Stimulated activated CD8-positive, alpha-beta memory T cell treated with anti-CD3 and anti-CD28 coated beads, Interleukin-7, amount 100 ng/mL, for 1 hour (primary cell): ENCODE measurements at places on chromosomes 3 and 15.

DNA sequence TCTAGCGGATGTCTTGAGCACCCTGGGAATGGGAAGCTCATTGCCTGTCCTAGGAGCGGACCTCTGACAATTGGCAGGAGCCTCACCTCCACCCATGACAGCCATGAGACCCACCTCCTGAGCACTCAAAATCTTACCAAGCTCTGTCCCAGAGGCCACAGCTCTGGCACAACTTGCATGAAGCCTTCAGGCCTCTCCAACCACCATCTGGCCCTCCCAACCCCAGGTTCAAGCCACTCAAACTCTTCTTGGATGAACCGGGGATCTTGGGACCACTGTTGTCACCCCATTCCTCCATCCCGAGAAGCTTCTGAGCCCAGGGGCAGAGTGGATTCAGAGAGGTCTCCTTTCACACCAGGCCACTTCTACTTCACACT is 1.5 kb downstream of the VIPR1 start:
- DNase-seq, result no peak

- DNase-seq, result no peak
Measured at GRCh38 chr3:59444676-59445075, 394.9 kb upstream of the CFAP20DC start.

DNA sequence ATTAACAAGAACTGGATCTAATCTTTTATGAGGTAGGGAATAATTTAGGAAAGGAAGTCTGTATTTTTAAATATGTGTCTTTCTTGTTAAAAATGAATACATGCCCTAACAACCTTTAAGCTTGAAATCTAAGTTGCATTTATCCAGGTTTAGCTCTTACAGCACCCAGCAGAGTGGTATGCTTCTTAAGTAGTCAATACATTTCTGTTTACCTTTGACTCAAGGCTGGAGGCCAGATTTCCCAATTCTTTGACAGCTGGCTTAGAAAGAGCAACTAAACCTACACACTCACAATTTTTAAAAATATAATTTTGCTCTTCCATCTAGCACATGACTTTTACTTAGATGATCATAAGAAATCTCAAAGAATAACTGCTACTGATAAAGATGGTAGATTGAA is 148.9 kb downstream of the DPH6 start:
- no peak for DNase-seq

- DNase-seq, result no peak
Measured at GRCh38 chr3:18135060-18135814, 289.9 kb downstream of the SATB1 start.

GRCh38 chr15:87619161-87619960 is 637.2 kb downstream of the NTRK3 start:
- no peak for DNase-seq

- no peak for DNase-seq
Measured at GRCh38 chr3:67870477-67870876, 216.1 kb upstream of the SUCLG2 start.

- DNase-seq, result no peak
Measured at GRCh38 chr3:12979947-12980487, 93.2 kb downstream of the IQSEC1 start.

DNA sequence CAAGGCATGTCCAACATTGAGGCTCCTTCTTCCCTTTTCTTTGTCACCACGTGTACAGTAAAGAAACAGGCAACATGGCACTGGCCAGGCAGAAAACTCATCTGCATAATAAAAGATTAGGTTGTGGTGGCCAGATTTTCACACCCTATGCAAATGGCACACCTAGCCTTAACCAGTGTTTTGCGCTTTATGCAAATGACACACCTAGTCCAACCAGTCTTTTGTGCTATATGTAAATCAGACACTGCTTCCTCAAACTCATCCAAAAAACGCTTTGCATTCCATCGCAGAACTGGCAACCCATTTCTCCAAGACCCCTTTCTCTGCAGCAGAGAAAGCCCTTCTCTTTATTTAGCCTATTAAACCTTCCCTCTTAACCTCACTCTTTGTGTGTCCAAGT is 109.1 kb downstream of the ZNF385D start:
- DNase-seq, result no peak

- DNase-seq, result no peak
Measured at GRCh38 chr3:6605227-6605626, 255.7 kb upstream of the GRM7 start.

DNA sequence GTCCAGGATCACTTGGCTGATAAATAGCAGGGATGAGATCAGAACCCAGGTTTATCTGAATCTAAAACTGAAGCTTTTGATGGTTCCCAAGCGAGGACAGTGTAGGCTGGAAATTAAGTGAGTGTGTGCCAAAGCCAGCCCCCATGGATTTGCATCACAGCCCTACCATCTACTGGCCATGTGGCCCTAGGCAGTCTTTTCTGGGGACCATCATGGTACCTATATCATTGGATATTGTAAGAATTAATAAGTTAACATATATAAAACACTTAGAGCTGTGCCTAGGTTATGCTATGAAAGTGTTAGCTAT is 32.8 kb upstream of the SSR3 start:
- DNase-seq, result no peak

DNA sequence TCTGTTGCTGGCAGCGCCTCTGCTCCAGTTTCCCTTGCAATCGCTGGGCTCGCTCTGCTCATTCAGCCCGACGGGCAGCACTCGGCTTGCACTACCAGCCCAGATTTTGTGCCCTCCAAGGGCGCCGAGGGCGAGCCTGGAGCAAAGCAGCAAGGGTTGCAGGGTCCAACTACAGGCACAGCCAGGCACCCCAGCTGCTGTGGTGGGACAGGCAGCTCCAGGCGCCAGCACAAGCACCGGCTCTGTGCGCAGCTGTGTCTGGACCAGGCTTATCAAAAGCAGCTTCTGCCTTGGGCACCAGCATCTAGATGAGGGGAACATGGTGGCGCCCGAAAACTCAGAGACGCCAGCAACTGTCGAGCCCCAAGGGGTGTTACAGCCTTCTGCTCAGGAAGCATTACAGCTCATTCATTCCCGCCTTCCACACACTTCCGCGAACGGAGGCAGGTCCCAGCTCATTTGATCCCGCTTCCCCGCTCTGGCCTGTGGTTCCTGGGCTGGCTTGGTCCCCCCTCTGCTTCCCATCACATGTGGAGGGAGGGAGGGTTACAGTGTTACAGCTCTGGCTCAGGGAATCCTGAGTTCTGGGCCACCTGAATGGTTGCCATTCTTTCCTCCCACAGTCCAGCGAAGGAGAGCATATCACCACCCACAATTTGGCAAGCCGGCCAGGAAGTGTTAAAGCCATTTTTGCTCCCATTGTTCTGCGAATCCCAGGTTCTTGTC is 409.9 kb upstream of the ALCAM start:
- DNase-seq, result no peak

GRCh38 chr3:87333393-87333892 is 57.1 kb upstream of the POU1F1 start:
- DNase-seq, result no peak

DNA sequence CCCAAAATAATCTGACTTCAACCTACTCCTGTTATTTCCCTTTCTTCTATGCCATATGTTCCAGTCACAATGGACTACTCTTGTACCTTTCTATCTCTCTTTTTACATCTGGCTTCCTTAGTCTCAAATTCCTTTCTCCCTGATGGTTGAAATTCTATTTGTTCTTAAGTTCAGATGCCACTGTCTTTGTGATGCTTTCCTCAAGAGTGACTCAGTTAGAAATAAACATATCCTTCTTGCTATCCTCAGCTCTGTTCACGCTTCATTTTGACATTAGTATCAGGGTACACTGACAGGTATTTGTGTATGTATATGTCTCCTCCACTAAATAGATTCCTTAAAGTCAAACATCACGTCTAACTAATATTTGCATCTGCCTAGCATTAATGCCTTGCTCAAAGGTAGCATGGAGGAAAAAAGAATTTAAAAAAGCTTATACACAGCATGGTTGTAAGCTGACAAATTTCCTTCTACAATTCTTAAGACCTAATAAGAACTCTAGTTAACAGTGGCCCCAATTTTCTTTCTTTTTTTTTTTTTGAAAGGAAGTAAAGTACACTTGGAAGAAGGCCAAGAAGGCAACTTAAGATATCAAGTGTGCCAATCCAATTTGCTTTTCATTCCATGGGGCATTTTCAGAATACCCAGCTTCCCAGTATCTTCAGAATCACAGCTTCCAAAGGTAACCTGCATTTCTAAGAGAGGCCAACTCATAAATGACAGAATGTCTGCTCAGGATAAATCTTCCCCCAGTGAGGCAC is 58.0 kb downstream of the CHAC1 start:
- DNase-seq, result no peak

DNA sequence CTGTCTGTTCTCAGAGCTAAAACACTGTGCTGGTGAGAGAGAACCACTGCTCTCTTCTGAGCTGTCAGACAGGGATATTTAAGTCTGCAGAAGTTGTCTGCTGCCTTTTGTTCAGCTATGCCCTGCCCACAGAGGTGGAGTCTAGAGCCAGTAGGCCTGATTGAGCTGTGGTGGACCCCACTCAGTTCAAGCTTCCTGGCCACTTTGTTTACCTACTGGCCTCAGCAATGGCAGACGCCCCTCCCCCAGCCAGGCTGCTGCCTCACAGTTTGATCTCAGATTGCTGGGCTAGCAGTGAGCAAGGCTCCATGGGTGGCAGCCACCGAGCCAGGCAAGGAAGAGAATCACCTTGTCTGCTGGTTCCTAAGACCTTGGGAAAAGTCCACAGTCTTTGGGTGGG is 21.0 kb upstream of the CACNA1D start:
- DNase-seq, result no peak

DNA sequence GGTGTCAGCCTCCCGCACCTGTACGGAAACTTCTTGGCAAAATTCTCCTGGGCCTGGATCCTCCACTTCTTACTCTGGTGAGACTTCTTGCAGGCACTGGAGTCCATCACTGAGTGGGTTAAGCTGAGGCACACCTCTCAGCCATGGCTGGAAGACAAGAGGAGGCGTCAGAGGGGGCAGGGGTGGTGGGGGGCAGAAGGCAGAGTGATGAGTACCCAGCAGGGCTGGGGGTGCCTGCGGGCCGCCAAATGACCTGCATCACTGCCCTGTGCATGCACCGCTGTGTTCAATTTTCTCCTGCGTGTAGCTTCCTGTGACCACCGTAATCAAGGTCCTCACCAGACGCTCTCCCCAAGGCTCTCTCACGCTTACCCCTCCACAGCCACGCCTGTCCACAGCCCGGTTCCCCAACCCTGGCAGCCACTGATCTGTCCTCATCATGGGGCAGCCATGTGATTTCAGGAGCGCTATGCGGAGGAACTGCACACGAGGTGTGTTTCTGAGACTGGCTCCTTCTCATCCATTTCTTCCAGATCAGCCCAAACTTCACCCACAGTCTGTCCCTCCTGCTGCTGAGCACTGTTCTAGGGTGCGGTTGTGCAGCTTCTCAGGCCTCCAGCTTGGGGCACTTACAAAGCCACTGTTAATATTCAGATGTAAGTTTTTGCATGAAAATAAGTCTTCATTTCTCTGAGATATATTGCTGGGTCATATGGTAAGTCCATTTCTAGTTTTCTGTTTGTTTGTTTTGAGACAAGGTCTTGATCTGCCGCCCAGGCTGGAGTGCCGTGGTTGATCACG is 5.2 kb downstream of the C3orf22 start:
- DNase-seq, result no peak

DNA sequence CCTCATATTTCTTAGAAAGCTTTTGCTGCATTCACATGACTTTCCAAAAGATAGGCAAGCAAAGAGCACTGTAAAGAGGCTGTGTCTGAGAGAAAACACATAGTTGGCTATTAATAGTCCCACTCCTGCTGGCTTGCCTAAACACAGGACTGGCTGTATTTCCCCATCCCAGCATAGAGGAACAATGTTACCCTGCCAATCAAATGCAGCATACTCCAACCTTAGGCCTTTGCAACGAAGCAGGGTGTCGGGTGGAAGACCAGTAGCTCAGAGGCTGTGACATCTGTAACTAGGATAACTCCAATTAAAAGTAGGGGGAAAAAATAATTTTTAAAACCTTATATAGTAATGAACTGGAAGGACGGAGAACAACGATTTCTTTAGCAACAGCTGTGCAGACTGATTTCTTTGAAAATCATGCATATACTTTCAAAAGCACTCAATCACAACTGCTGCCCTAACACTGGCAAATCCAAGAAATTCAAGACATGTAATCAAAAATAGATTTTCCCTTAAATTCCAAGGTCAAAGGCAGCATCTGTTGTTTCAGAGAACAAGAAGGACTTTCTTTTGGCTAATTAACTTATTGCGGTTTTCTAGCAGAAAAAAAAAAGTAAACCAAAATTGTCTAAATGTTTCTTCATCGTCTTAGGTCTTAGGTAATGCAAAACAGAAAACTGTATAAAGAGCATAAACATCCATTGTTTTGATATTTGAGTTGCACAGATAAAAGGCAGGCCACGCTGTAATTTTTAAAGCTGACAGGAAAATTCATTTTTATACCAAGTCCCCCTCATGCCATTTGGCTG is 139.3 kb downstream of the TNIK start:
- DNase-seq, result no peak

GRCh38 chr3:52298149-52299098 is 10.8 kb downstream of the GLYCTK start:
- DNase-seq, result no peak

DNA sequence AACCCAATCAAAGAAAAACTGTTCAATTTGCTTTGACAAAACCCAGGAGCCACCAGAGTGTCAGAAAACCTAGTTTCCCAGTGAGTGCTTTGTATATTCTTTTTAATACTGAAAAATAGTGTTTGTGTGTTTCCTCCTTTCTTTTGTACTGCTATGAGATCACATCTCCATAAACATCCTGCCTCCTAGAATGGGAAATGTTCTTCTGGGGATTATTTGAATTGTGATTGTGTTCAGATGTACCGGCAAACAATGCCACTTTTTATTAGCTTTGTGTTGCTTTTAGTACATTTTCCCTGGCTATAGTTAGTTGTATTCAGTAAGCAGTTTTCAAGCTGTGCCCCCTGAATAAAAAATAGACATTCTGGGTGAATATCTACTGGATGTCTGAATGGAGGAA is 148.0 kb upstream of the NR2E3 start:
- DNase-seq, result no peak

GRCh38 chr15:67180514-67181191 is 73.8 kb downstream of the AAGAB start:
- DNase-seq, result no peak

GRCh38 chr15:29141308-29142128 is 128.1 kb downstream of the NSMCE3 start:
- no peak for DNase-seq

DNA sequence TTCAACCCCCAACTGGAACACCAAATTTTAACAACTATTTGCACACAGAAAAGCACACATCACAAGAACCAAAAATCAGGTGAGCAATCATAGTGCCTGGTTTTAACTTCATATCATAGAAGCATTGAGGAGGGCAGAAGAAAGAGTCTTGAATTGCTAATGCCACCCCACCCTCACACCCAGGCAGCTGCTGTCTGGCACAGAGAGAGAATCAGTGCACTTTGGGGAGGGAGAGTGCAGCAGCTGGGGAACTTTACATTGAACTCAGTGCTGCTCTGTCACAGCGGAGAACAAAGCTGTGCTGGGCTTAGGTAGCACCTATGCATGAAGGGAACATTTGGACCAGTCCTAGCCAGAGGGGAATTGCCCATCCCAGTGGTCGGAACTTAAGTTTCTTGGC is 76.0 kb upstream of the KBTBD8 start:
- no peak for DNase-seq

- DNase-seq, result no peak
Measured at GRCh38 chr3:108834551-108834950, 12.0 kb downstream of the TRAT1 start.

- no peak for DNase-seq
Measured at GRCh38 chr3:123651449-123652341, 66.8 kb upstream of the HACD2 start.

GRCh38 chr3:128996200-128996599 is 2.3 kb upstream of the CFAP92 start:
- no peak for DNase-seq
